Stimulated activated naive CD4-positive, alpha-beta T cell (primary cell): ENCODE measurements at places on chromosomes 11 and 22.

DNA sequence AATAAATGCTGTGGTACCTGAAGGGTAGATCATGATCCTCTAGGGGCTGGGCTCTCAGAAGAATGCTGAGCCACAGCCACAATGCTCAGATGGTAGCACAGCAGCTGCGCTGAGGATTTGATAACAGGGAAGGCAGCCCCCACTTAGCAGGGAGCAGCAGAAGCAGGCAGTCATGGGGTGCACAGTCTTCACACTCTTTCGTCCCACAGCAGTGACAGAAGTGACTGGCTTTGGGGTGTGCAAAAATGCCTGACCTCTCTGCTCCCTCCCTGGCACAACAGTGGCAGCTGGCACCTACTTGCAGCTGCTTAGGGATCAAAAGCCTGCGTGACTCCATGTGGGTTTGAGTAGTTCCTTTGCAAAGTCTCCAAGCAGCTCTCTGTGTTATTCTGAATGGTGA lies 1349.8 kb upstream of the RAG2 start:
- no peak for DNase-seq

- DNase-seq, result peak; percentile 42
These were observed 535 bp downstream of the AQP11 start for GRCh38 chr11:77590194-77590782.

- DNase-seq, result no peak
These were observed 2.0 kb downstream of the CTNND1 start for GRCh38 chr11:57763568-57763967.

- no peak for DNase-seq
These were observed 17.5 kb upstream of the SLC25A1 start for GRCh38 chr22:19195796-19196731.
